ENCODE measurements at places on chromosomes 11 and 22. TPM values are rescaled to one million over a fixed set of nuclear protein-coding genes. Genes with fewer than 3 reads are reported as not detected.
A peak's percentile ranks its signal among the peaks of the same experiment; 100 is the strongest.

The KIAA1671 gene
- 29.6 TPM for polyA plus RNA-seq

The MAJIN gene
- 0.80 TPM for polyA plus RNA-seq

GRCh38 chr11:7498193-7498592, 12.9 kb downstream of the OLFML1 start:
- DNase-seq, result no peak

The RNF215 gene
- 18.3 TPM for polyA plus RNA-seq

DNA sequence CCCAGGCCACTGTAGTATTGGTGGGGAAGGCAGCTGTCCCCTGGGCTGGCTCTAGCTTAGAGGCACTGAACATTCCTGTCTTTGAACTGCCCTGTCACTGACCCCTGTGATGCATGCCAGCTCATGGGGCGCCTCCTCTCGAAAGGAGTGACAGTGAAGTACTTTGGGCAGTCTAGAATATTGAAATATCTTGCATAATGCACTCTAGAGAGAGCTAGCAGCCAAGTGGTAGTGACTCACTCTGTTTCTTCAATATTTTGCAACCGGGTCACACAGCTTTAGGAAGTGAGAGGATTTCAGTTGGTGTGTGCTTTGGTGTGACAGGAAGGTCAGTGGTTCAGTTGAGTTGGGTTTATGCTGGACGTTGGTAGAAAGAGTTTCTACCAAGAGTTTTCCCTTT, 35.5 kb upstream of the ST14 start:
- no peak for DNase-seq

GRCh38 chr11:73579641-73580434, 18.1 kb downstream of the FAM168A start:
- DNase-seq, result no peak

DNA sequence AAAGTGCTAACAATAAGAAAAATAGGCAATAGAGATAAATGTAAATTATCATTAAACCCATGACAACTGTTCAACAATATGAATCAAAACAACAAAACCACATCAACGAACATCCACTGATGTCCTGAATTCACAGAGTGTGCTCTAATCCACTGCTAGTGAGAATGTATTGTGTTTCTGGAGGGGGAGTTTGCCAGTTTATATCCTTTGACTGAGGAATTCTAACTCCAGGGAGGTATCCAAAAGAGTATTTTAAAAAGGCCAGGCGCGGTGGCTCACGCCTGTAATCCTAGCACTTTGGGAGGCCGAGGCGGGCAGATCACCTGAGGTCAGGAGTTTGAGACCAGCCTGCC, 1.7 kb upstream of the WEE1 start:
- DNase-seq, result no peak

The AKIP1 gene
- 20.8 TPM for polyA plus RNA-seq

DNA sequence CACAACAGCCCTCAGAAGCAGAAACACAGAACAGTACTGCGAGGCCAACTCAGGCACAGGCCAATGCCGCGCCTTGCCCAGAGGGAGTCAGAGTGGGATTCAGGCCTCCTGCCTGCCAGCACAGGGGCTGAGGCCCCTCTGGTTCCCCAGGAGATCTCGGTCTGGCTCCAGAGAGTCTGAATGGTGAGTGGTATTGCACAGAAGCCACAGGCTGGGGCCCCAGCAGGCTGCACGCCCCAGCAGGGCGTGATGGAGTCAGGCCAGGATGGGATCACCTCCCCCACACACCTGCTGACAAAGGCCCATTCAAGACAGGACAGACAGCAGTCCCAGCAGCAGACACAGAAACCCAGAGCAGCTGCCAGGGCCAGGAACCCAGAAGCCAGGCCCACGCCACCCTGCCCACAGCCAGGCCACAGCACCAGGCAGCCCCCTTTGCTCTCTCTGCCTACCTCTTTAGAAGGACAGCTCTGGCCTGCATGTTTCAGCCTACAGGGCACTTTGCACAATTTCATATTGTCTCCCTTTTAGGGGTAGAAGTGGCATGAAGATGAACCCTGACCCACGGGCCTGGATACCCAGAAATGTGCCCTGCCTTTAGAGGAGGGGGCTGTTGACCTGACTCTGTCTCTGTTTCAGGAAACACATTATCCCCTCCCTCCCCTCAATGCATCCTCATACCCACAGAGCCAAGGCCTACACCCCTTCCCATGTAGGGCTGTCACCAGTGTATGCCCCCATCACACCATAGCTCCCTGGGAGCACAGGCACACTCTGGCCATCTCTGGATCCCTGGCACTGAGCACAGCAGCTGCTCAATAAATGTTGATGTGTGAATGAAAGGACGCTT, 6.1 kb downstream of the FXYD6 start:
- no peak for DNase-seq

The SPON1 gene
- polyA plus RNA-seq, result 73.8 TPM

DNA sequence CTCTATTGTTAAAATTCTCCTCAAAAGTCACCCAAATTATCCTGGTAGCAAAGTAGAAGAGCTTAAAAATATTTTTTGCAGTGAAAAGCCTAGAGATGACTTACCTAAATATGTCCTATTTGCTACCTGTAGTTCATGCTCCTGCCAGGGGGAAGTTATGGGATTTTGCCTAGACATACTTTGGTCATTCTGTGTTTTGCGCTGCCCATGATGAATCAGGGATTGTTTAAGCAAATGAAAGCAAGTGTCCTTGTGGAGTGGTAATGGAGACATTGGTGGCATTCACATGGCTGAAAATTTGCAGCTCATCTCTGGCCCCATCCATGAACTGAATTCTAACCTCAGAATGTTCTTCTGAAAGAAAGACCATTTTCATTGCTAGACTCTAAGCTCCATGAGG, 14.6 kb upstream of the SESN3 start:
- no peak for DNase-seq

GRCh38 chr11:128299132-128299726, 288.1 kb downstream of the ETS1 start:
- no peak for DNase-seq

- DNase-seq, result no peak
Observed at GRCh38 chr11:118984825-118985224, 13.1 kb upstream of the CENATAC start.

GRCh38 chr22:37764622-37765021, 43.1 kb upstream of the GCAT start:
- DNase-seq, result no peak

DNA sequence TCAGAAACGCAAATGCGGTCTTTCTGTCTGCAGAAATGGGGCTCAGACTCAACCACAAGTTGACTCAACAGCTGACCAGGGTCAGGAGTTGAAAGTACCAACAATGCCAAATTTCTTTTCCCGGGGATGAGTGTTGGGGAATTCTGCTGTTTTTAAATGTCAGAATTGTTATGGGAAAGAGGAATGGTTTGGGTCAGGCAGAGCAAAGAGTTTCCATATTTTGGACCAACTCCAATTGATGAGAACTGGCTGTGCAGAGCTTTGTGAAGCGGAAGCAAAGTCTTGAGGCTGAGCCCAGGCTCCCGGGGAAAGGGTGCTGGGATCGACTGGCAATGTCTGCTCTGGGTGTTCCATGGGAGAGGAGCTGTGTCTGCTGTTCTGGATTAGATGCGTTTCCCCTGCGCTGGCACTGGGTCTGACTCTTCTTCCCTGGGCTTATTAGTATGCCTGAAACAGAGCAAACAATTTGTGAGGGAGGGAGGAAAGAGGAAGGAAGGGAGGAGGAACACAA, 36.2 kb downstream of the TXN2 start:
- DNase-seq, result no peak

GRCh38 chr22:35023692-35024363, 42.1 kb upstream of the ISX start:
- peak; percentile 46 for DNase-seq

GRCh38 chr11:16512899-16513241, 156.5 kb upstream of the SOX6 start:
- no peak for DNase-seq

GRCh38 chr11:34245041-34245440, 112.8 kb downstream of the ABTB2 start:
- no peak for DNase-seq

GRCh38 chr11:932435-932834, 6.8 kb downstream of the AP2A2 start:
- no peak for DNase-seq

GRCh38 chr11:31069447-31070205, 299.9 kb downstream of the DCDC1 start:
- no peak for DNase-seq

GRCh38 chr11:1640076-1640946, 10.7 kb downstream of the KRTAP5-5 start:
- DNase-seq, result no peak

GRCh38 chr11:27118949-27119348, 78.3 kb downstream of the BBOX1 start:
- DNase-seq, result no peak

DNA sequence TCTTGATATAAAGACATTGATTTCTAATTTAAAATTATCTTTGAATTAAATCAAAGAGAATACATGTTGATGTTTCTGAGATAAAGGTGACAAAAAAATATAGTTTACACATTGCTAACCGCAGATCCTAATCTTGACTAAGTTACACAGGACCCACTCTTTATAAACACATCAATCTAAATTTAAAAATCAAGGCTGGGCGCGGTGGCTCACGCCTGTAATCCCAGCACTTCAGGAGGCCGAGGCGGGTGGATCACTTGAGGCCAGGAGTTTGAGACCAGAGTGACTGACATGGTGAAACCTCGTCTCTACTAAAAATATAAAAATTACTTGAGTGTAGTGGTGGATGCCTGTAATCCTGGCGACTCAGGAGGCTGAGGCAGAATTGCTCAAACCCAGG, 1.9 kb downstream of the ARFGAP3 start:
- no peak for DNase-seq

- DNase-seq, result no peak
Observed at GRCh38 chr11:128878455-128878854, 11.4 kb upstream of the KCNJ1 start.

DNA sequence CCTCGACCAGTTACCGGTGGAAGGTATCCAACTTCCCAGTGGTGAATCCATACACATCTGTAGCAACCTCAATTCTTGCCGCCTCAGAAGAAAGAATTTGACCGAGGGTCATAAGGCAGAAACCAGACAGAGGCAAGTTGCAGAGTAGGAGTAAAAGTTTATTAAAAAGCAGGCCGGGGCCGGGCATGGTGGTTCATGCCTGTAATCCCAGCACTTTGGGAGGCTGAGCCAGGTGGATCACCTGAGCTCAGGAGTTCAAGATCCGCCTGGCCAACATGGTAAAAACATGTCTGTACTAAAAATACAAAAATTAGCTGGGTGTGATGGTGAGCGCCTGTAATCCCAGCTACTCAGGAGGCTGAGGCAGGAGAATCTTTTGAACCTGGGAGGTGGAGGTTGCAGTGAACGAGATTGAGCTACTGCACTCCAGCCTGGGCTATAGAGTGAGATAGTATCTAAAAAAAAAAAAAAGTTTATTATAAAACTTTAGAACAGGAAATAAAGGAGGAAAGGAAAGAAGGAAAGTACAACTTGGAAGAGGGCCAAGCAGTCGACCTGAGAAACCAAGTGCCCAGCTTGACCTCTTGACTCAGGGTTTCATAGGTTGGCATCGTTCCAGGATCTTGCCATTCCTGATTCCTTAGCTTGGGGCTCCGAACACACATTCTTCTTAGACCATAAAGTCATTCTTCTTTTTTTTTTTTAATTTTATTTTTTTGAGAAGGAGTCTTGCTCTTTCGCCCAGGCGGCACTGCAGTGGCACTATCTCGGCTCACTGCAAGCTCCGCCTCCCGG, 27.8 kb downstream of the RGL4 start:
- no peak for DNase-seq

- no peak for DNase-seq
Observed at GRCh38 chr11:26599425-26599824, 27.4 kb upstream of the MUC15 start.

The POU2AF2 gene
- polyA plus RNA-seq, result not detected

DNA sequence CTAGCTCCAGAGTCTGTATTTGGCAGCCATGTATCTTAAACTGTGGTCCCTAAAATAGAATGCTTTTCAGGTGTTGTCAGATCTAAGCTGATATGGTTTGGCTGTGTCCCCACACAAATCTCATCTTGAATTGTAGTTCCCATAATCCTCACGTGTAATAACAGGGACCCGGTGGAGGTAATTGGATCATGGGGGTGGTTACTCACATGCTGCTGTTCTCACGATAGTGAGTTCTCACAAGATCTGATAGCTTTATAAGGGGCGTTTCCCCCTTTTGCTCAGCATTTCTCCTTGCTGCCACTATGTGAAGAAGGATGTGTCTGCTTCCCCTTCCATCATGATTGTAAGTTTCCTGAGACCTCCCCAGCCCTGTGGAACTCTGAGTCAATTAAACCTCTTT, 199.9 kb upstream of the ISX start:
- no peak for DNase-seq

GRCh38 chr11:12581416-12581815, 92.8 kb upstream of the TEAD1 start:
- no peak for DNase-seq
